ENCODE measurements at places on chromosomes 2 and 18.
A peak's percentile ranks its signal among the peaks of the same experiment; 100 is the strongest.

DNA sequence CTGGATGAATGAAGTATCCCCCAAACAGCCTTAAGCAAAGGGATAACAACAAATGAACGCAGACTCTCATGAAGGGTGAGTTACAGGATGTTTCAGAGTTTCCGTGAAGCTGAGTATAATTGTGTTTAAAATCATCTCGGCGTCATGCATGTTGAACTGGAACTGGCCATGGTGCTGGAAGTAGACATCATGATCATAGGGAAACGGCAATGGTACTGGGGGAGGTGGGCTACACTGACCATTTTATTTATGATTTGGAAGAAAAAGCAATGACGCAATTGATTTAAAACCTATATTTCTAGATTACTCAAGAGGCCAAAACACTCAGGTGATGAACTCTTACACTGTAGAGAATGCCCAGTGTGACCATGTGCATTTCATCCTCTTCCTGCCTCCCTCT is 387.9 kb upstream of the MYT1L start:
- DNase-seq: no peak

DNA sequence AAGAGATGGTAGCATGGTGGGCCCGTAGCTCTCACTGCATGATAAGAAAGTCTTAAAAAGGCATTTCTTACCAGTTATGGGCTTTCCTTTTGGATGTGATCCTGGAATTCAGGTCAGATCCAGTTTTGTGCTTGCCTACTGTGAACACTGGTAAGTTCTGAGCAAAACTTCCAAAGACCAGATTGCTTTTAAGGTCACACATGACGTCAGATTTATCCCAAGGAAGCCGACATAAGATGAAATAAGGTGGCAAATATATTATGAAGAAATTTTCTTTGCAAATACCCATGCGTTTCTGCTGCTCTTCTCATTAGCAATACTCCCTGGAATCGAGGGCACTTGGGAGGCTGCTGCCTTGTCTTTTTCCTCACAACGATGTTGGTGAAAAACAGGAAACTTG is 416.4 kb upstream of the HNMT start:
- no peak for DNase-seq

- DNase-seq: no peak
Observed at GRCh38 chr18:54558609-54559585, 32.1 kb upstream of the DYNAP start.

DNA sequence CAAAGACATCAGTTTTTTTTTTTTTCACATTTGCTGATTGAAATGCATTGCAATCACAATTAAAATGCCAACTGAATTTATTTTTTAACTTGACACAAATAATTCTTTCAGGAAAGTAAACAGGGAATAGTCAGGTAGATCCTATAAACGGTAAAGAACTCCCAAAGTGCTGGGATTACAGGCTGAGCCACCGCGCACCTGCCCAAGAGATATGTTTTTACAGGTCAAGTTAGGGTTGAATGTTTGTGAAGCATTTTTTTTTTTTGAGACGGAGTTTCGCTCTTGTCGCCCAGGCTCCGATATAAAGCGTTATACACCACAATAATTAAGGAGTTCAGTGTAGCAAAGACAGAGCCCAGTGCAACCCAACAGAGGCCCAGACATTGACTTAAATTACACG is 15.1 kb downstream of the ITM2C start:
- no peak for DNase-seq

DNA sequence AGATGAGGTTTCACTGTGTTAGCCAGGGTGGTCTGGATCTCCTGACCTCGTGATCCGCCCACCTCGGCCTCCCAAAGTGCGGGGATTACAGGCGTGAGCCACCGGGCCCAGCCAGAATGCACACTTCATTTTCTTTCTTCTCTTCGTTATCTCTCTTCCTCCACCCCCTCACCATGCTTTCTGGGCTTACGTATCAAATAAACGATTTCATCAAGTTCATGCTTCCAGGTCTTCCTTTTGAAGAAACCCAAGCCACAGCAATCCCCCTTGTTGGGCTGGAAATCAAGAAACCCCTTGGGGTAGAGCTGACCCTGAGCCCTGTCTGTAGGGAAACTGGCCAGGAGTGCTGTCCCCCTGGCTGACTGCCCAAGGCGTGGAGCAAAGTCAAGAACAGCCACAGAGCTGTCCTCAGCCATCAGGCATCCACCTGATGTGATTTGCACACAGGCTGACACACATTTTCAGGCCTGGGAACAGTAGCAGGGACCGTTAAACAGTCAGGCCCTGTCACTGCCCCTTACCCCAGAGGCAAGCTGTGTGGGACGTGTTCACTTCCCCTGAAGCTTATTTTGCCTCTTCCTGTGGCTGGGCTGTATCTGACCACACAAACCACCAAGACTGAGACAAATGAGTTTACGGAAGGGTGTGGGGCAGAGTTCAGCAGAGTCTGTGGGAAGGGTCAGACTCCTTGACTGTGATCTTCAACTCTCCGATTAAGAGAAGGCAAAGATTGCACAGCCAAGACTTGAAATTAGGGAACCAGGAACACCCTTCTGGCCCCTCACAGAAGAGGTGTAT is 15.1 kb upstream of the NMUR1 start:
- peak; percentile 47 for DNase-seq

GRCh38 chr2:229350117-229350805 is 79.2 kb upstream of the PID1 start:
- no peak for DNase-seq

DNA sequence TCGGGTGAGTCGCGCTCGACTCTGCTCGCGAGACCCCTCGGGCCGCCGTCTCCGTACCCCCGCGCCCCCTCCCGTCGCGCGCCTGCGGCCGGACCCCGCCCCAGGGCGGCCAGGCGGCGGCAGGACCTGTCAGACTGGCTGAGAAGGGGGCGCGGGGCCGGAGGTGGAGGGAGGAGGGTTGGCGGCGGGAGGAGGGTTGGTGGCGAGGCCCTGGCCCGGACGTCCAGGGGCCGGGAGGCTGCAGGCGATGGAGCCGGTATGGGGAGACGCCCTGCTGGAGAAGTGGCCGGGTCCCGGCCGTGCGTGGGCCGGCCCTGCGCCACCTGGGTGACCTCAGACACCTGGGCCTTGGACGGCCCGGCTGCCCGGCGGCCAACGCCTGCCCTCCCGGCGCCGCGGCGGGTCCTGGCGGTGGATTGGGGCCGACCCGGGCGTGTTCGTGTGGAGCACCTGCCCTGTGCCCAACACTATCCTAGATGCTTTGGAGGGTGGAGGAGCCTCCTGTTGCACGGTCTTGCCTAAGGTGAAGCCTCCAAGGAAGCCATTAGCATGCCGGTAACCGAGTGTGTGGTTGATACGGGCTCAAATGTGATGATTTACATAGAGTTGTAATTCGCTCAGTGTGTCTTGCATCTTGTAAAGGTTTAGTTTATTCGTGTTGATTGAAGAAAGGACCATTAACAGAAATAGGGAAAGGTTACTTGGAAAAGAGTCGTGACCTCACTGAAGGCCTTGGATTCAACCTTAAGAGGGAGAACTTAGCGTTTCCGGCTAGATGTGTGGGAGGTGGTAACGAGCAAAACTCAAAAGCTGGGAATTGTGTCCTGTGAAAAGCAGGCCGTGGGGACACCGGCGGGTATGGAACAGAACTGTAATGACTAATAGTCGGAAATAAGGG is 550 bp downstream of the MYL12B start:
- DNase-seq: no peak

GRCh38 chr18:45652303-45653080 is 37.2 kb downstream of the SLC14A2 start:
- no peak for DNase-seq

DNA sequence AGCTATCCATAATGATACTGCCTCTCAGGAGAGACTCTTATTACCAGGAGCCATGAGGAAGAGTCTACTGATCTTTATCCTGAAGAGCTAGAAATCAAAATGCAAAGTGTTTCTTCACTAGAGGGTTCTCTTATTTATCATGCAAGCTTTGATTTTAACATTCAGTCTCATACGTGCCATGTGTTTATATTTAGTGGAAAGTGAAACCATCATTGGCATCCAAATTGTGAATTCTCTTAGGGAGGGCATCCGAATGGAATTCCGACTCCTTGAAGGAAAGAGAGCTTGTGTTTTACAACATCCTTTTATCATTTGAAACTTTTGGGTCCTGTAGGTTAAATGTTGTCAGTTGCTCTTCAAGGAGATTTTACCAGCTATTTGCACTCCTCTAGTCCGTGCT is 170.4 kb upstream of the SESTD1 start:
- DNase-seq: no peak

DNA sequence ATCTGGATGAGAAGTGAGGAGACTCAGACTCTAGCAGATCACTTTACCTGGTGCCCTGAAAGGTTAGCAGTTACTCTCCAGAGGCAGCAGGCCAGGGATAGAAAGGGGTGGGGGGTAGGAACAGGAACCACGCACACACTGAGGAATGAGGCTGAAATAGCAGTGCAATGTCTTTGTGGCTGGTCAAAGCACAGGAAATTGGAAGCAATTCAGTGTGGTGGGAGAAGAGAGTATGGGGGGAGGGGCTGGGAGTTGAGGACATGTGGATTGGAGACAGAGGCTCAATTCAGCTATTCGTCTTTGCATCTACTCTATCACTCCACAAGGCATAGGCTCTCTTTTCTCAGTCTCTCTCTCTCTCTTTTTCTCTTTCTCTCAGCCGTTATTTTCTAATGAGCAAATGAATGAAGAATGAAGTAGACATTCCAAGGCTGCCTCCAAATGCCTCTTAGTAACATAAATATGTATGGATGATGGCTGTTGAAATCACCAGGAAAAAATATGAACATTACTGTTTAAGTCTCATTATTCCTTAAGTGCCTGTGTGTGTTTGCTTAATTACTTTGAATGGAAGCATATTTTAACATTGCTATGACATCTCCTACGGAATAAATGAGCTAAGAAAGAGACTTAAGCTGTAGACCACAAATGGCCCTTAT is 979.4 kb downstream of the TSN start:
- no peak for DNase-seq

GRCh38 chr18:66972681-66973080 is 368.8 kb upstream of the CDH19 start:
- no peak for DNase-seq

DNA sequence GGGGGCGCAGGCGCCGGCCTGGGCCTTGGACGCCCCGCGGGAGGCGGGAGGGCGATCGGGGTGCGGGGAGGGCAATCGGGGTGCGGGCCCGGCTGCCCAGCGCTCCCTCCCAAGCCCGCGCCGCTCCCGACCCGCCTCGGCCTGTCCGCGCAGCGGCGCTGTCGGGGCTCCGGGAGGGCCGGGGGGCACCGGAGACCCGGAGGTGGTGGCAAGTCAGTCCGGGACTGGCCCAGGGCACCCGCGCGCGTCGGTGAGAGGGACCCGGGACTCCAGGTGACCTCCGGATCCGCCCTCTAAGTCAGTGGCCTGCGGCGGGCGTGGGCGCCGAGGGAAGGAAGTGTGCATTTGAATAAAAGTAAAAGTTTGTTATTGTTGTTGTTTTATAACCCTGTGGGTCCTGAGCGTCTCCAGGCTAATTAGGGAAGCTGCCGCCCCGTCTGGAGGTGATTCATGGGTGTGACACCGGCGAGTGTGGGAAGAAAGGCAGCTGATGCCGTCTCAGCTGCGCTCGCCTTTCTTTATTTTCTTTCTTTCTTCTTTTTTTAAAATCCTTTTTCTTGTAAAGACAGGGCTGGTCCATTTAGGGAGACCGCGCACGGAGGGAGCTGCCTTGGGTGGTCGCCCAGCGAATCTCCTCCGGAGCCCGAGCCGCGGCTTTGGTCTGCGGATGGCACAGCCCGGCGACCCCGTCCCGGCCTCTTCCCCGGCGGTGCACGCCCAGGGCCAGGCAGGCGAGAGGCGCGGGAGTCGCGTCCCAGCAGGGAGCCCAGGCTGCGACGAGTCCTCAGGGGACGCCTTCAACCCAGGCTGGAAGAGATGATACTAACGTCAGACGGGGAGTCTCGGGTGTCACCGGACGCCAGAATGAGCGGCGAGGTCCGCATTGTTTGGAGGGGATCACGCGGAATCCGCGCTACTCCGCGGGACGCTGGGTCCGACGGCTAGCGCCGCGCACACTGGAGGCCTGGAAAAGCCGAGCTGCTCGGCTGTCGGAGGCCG is 627 bp upstream of the CRACDL start:
- no peak for DNase-seq

DNA sequence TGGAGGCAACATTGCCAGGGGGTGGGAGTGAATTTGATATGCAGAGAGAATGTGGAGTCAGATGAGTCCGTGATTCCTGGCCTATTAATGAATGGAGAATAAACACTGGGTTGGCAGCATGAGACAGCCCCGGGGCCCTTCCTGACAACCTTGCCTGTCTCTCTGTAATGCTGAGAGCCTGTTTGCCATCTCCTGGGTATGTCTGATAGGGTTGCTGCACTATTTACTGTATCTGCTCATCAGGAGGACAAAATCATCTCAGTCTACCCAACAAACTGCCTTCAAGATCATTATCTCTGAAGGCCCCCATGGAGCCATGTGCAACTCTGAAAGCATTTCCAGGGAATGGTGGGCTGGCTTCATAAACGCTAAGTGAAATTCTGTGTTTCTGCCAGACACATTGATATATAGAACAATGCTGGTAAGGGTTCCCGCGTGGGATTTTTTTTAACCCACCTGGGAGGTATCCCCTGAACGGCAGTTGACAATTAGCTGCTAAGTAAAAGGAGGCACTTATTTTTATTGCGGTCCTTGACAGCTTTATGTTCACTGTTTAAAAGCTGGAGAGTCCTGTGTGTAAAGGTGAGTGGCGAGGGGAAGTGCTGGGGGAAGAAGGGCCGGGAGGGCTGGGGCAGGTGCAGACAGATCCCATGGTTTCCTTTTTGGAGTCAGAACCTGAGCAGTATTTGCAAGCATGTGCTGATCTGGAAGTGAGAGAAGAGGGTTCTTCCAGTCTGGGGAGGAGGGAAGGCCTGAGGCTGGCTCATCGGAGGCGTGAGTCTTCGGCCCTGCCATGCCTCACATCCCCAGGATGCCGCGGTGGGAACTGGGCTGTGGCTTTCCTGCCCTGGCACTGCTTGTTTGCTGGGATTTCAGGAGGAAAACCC is 64.8 kb downstream of the ARHGAP25 start:
- DNase-seq: no peak

- no peak for DNase-seq
Observed at GRCh38 chr2:32783469-32783868, 155.6 kb downstream of the TTC27 start.

DNA sequence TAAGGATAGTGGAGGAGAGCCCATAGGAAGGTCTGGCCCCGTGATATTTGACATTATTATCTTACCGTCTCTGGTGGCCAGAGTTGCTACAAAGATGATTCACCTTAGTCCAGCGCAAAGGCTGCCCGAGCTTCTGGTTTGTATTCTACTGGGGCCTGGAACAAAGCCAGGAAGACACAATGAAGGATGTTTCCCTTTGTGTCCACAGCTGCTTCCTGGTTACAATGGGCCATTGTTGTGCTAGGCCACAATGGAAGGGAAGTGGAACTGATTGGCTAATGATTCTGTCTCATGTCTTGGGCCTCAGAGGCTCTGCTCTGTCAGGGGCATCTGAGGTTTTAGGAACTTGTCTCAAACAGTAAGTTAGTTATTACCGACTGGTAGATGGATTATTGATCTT is 132.2 kb downstream of the TDRD15 start:
- DNase-seq: no peak

- DNase-seq: no peak
Observed at GRCh38 chr2:47274054-47274782, 119.1 kb upstream of the STPG4 start.

- no peak for DNase-seq
Observed at GRCh38 chr2:53944542-53944941, 26.3 kb downstream of the PSME4 start.

Measured in stimulated activated CD8-positive, alpha-beta memory T cell treated with anti-CD3 and anti-CD28 coated beads, Interleukin-7, amount 100 ng/mL, for 4 hours (primary cell).